Activated T-helper 2 cell treated with anti-CD3 and anti-CD28 coated beads, Interferon-gamma antibody, Interleukin-2, Interleukin-4, amounts not matched to agents 10 μg/mL and 5 μg/mL and 100 μg/mL, durations not matched to agents 14 hours and 24 hours and 36 hours (primary cell): ENCODE measurements at places on chromosomes 13 and 19.

- H3K4me1 ChIP-seq, result peaks cover 16% of the 10 kb centered on the region
- peaks cover 21% of the 10 kb centered on the region for H3K27me3 ChIP-seq
- DNase-seq, result no peak
- no peaks in the 10 kb centered on the region for H3K36me3 ChIP-seq
- H3K4me3 ChIP-seq, result peak overlapping the region; percentile 71
- no peak overlapping the region for H3K27ac ChIP-seq
Measured at GRCh38 chr19:5803441-5803751, 1.5 kb upstream of the NRTN start.

DNA sequence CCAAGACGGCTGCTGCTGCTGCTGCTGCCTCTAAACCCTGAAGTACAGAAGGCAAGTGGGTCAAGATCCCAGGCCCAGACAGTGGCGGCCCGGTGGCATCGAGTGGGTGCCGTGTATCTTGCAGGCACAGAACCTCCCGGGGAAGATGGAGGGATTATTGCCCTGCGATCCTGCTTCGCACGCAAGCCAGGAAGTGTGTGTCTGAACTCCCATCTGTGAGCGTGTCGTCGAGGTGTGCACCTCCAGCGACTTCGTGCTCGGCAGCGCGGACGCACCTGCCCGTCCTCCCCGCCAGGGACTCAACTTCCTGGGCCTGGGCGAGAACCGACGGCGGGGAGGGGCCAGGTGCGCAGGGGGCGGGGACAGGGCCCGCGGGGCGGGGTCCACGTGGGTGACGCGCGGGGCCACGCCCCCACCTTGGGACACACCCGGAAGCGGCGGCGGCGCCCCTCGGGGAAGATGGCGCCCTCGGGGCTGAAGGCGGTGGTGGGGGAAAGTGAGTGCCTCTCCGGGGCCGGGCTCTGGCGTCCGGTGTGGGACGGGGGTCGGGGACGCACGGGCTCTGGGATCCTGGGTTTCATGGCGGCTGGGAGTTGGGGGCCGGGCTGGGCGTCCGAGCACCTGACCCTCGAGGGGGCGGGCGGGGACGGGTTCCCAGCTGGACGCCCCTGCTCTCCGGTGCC lies at the start of gene STXBP2:
Gene STXBP2, plus strand, starts transcription at position 420 of the 683 bp plus-strand sequence. Its CDS starts 40 bp downstream, at position 460.
- peak; percentile 85 for DNase-seq
- H3K27ac ChIP-seq, result peak within 1 kb of the TSS; percentile 79
- peak within 1 kb of the TSS; percentile 81 for H3K4me3 ChIP-seq
- peaks cover 14% of the 10 kb centered on the region for H3K4me1 ChIP-seq

- H3K27me3 ChIP-seq, result no peaks in the 10 kb centered on the region
- peaks cover 60% of the 10 kb centered on the region for H3K36me3 ChIP-seq
- peak overlapping the region; percentile 77 for H3K27ac ChIP-seq
- peak; percentile 54 for DNase-seq
- H3K4me3 ChIP-seq, result peak overlapping the region; percentile 60
Measured at GRCh38 chr19:55638864-55639359, 1.9 kb upstream of the ZNF580 start.

DNA sequence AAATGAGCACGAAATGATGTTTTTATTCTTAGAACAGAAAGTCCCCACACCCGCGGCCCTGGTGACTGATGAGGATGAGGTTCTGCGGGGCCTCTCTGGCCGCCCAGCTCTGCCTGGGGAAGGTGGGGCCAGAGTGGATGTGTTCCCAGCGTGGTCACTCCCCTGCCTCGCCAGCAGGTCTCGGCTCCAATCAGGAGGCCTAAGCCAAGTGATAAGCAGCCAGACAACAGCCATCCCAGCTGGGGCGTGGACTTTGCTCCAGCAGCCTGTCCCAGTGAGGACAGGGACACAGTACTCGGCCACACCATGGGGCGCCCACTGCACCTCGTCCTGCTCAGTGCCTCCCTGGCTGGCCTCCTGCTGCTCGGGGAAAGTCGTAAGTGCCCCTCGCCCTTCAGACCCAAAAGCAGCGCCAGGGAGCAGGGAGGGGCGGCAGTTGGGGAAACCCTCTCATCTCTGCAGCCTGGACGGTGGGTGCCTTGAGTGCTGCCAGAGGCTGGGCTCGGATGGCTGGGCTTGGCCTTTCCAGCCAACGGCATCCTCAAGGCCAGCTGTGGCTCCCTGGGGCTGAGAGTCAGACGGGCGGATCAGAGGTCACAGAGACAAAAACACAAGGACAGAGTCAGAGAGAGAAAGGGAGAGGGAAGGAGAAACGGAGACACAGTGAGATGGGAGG lies at the start of gene F10:
Gene F10, plus strand, starts transcription at position 250 of the 676 bp plus-strand sequence. Its CDS starts 57 bp downstream, at position 307.
- H3K27me3 ChIP-seq, result peaks cover 12% of the 10 kb centered on the region
- DNase-seq, result no peak
- H3K4me1 ChIP-seq, result no peaks in the 10 kb centered on the region
- no peak within 1 kb of the TSS for H3K4me3 ChIP-seq
- no peaks in the 10 kb centered on the region for H3K36me3 ChIP-seq
